Subcutaneous preadipocyte (primary cell): ENCODE measurements at places on chromosomes 2 and 18. TPM values are rescaled to one million over a fixed set of nuclear protein-coding genes. Genes with fewer than 3 reads are reported as not detected.

Gene CFAP53
- total RNA-seq, result 0.20 and 0.37 TPM in 2 replicates

Gene ALPI
- not detected in 2 replicates for total RNA-seq

Gene ASPRV1
- 0.20 and 0.37 TPM in 2 replicates for total RNA-seq

Gene IL1R1
- 61.8 and 112 TPM in 2 replicates for total RNA-seq
